ENCODE measurements at places on chromosomes 3 and 15.

- no peak for DNase-seq
These were observed 122.0 kb upstream of the RARB start for GRCh38 chr3:25306066-25306465.

DNA sequence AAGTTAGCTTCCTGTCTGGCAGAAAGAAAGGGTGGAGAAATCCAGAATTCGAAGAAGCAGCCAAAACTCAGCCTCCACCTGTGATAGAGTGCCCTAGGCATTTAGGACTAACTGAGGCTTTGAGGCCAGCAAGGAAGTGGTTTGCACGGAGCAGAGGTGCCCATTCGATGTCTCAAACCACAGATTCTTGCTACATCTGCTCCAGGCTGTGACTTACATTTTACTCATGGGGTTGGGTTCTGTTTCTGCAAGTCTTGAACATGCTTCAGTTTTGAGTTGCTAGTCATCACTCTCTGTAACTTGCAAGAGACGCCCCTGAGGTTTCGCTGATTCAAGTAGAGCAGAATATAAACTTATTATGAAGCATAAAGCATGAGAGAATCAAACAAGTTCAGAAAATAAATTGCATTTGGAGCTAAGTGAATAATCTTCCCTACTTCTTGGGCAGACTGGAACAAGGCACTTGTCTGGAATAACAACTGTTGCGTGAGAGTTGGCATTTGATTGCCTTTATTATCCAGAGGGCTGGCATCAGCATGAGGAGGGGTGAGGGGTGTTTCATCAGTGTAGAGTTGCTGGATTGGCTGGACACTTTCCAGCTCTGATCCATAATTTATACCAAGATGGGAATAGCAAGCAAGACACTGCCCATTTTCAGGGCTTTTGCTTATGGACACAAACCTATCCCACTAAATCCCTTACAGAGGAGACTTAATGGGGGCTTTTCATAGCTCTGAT lies 256.5 kb downstream of the AGBL1 start:
- DNase-seq = no peak

GRCh38 chr3:11536132-11536935 lies 107.4 kb downstream of the VGLL4 start:
- no peak for DNase-seq

- no peak for DNase-seq
These were observed 384.6 kb upstream of the RORA start for GRCh38 chr15:61613729-61614128.

GRCh38 chr3:131688370-131688769 lies 185.6 kb upstream of the MRPL3 start:
- no peak for DNase-seq

DNA sequence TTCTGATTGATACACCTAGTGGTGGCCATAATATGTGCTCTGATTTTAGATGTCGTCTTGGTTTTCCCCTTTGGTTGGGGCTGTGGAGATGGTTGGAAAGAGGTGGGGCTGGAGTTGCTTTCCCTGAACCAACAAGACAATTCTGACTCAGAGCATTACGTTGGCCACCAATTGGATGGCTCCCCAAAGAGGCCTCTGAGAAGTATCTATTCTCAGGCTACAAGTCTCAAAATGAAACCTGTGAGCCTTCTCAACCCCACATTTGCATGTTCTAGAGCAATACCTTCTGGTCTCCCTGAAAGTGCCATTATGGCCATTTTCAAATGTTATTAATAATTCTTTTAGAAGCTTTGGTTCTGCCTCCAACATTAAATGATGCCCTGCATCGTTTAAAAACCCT lies 188.4 kb upstream of the WNT5A start:
- no peak for DNase-seq

DNA sequence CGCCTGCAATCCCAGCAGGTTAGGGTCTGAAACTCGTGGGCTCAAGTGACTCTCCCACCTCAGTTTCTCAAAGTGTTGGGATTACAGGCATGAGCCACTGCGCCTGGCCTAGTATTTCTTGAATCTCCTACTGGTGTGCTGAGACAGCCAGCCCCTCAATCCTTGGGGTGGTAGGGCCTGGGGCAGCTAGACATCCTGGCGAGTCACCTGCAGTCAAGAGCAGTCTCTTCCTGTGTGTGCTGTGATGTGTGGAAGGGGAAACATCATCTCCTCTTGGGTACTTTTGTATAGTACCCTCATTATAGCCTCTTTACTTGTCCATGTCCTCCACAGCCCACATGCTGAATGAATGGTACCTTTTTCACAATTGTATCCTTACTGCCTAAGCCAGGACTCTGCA lies 4.9 kb upstream of the HEXA start:
- no peak for DNase-seq

DNA sequence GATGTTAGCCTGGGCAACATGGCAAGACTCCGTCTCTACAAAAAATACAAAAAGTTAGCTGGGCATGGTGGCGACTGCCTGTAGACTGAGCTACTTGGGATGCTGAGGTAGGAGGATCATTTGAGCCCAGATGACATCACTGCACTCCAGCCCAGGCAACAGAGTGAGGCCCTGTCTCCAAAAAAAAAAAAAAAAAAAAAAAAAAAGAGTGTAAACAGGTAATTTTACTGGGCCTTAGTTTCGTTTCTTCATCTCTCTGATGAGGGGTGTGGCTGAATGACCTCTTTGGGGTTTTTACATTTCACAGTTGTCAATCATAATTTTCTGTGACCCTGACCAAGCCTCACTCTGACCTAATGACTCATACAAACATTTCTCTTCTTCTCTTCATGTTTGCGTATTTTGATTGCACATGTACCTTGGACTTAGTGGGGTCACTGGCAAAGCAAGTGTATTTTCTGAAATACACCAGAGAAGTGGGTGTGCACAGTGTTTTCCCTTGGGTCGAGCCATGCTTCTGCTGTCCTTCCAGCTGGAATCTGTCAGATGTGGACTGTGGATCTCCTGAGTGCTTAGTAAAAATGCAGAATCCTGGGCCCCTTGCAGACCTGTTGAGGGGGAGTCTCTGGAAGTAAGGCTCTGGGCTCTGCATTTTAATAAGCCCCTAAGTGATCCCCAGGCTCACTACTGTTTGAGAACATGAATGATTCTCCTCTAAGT lies 140.5 kb downstream of the FNDC3B start:
- DNase-seq = peak; percentile 71

- no peak for DNase-seq
These were observed 7.7 kb upstream of the DCP1A start for GRCh38 chr3:53354945-53355498.

Data from suppressor macrophage treated with lipopolysaccharide for 4 hours (primary cell).